ENCODE measurements at places on chromosomes 2 and 18.

- no peak for DNase-seq
These were observed 112.9 kb upstream of the TRIB2 start for GRCh38 chr2:12603781-12604295.

DNA sequence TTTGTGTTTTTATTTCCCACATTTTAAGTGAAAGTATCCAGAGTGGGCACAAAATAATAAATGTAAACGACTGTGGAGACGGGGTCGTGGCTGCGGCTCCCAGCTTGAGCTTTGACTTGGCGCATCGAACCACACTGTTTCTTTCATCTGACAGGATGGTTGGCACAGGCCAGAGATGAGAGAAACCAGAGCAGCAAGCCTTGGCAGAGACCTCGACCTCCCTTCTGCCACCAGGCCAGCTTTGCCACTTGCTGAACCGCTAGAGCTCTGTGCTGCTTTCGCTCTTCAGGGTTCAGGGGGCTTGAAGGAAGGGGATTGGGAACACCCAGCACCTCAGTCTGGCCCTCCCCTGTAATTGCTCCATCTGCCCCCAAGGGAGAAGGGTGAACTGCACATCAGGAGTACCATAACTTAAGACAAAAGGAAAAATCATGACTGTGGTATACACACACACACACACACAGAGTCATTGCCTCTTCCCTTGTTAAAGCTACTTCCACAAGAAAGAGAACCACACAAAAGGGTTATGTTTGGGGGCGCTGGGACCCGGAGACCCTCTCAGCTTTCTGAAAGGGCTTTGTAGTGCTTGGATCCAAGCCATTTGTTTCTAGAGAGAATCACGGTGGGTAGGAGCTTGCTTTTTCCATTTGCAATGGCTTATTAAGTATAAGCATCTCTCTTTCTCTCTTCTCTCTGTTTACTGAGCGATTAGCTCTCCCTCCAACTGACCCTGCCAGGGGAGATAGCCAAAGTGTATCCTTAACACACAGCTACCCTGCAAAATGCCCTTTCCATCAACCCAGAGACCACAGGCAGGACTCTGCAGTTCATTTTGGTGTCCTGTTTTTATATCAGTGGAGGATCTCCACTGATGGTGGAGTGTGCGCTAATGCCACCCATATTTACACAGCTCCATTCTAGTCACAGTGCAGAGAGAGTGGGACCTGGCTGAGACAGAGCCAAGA is 23.0 kb downstream of the POU3F3 start:
- DNase-seq, result no peak

DNA sequence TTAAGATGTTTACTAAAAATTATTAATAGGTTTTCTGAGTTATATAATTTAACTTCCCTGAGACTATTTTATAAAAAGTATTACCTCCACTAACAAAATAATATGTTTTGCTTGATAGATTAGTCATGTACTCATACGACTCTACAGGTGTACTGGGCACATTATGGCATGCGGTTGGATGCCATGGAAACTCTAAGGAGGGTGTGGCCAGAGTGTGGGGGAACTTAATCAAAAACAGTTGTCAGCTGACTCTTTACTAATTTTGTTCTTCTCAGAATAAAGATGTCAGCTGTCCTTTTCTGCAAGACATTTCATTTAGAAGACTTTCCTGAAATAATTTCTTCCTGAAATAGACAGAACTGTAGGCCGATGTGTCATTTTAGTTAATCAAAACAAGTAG is 228.3 kb upstream of the SIX3 start:
- DNase-seq, result no peak

- DNase-seq, result no peak
These were observed 33.9 kb upstream of the SIX2 start for GRCh38 chr2:45043174-45043573.

- DNase-seq, result no peak
These were observed 432.1 kb downstream of the LPIN1 start for GRCh38 chr2:12178289-12179080.

DNA sequence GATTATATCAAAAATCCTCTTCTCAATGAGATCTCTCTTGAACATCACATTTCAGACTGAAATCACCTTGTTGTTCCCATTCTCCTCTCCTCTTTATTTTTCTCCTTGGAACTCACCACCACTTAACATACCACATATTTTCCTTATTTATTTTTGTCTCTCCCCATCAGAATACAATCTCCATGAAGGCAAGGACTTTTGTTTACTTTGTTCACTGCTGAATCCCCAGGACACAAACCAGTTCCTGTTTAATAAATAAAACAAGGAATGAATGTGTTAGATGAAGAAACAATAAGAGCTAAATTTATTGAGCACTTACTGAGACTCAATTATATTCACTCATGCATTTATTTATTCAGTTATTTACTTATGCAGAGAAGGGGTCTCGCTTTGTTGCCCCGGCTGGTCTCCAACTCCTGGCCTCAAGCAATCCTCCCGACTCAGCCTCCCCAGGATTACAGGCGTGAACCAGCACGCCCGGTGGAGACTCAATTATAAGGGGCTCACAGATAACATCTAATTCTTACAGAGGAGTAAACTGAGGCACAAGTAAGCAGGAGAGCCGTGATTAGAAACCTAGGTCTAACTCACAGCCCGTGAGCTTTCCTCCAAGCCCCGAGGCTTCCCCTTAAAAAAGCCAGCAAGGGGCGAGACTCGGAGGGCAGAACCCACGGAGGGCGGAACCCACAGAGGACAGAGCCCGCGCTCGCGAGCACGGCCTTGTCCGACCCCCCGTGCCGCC is 616 bp upstream of the TAF1B start:
- DNase-seq, result no peak

- DNase-seq, result no peak
These were observed 64.7 kb downstream of the FBXO15 start for GRCh38 chr18:74082742-74083556.

- DNase-seq, result no peak
These were observed 7.6 kb downstream of the ERBB4 start for GRCh38 chr2:212530991-212531390.

DNA sequence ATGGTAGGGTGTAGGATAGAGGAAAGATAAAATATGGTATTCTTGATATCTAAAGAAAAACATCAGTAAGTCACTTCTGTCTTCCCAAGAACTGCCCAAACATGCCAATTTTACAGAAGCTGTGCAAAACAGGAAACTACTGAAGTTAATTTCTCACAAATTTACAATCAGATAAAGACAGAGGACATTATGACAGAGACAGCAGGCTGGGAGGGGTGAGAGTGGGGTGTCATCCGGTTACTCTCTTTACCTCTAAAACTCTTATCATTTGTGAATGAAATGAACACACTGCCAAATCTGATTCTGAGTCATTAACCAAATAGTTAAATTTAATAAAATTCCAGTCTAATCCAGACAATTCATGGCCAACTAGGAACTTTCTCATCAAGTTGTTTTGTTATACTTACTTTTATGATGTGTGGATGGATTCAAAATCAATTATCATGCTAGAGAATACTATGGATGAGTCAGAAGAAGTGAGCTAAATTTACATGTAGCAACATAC is 323.2 kb upstream of the MEX3C start:
- DNase-seq, result no peak

DNA sequence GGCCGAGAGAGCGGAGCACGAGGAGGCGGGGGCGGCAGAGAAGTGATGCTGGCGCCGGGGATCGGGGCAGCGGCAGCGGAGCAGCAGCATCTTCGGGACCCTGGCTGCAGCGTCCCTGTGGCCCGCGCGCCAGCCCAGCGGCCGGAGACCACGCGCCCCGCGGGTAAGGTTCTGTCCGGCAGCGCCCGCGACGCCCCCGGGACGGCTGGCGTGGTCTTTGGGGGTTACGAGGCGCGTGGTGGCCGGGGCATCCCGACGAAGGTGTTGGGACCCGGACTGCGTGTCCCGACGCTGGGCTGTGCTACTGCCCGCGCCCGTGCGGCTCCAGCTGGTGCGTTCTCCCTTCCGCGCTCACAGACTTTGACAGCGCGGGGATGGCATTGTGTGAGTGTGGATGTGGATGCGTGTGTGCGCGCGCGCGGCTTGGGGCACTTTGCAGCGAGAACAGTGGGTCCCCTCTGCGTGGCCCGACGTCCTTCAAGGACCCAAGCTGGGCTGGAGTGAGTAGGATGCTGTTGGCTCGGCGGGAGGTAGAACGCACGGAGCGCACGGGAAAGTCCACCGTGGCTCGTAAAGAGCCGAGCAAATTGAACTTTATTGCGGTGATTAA is 405.0 kb downstream of the XIRP2 start:
- DNase-seq, result no peak

GRCh38 chr2:11996618-11997017 is 250.2 kb downstream of the LPIN1 start:
- DNase-seq, result no peak

- DNase-seq, result no peak
These were observed 8.7 kb downstream of the OSBPL1A start for GRCh38 chr18:24388957-24389356.

GRCh38 chr2:32937602-32938448 is 8.9 kb upstream of the LTBP1 start:
- no peak for DNase-seq

DNA sequence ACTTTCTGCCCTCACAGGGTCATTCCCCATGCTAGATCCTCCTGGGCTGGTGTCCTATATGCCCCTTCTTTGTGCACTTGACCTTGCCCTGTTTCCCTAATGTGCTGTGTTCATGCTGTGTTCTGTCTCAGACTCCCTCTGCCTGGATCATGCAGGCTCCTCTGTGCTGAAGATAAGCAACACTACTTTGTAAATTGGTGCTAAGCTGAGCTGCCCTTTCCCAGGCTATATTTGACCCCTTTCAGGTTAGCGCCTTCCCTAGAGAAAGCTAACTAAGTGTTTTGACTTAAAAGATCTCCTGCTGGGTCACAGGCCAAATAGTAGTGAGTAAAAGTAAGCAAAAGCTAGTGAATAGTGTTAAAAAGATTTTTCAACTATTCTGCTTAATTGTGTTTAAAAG is 257.2 kb upstream of the RGPD4 start:
- no peak for DNase-seq

GRCh38 chr2:56191617-56192016 is 7.8 kb downstream of the CCDC85A start:
- DNase-seq, result peak; percentile 23

- no peak for DNase-seq
These were observed 86.3 kb downstream of the PTPN4 start for GRCh38 chr2:119846021-119846420.

DNA sequence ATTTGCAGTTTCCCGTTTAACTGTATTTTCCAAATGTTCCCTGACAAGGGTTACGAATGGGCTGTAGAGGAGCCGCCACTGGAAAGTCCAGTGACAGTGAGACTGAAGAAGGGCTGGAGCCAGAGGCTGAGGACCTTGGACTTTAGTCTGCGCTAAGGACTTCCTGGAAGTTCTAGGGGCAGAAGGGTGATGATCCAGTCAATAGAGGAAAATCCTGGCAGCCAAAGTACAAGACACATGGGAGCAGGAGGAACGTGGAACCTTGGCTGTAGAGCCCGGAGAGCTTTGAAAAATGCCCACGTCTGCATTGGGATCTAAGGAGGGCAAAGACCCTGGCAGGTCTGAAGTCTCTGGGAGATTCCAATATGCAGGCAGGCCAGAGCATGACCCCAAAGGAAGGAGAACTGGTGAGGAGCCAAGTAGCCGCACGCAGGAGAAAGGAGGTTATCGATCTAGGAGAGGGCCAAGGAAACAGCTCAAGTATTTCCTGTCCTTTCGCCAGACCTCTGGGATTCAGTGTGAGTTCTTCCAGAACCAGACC is 28.5 kb downstream of the MBP start:
- DNase-seq, result no peak

DNA sequence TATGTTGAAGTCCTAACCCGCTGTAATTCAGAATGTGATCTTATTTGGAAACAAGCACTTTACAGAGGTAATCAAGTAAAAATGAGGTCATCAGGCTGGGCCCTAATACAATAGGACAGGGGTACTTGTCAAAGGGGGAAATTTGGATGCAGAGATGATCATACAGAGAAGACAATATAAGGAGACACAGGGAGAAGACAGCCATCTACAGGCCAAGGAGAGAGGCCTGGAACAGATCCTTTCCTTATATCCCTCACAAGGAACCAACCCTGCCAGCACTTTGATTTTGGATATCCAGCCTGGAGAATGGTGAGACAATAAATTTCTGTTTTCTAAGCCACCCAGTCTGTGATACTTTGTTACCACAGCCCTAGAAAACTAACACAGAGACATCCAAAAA is 104.3 kb downstream of the METTL4 start:
- no peak for DNase-seq

GRCh38 chr18:30376515-30376914 is 666.0 kb downstream of the DSC3 start:
- DNase-seq, result no peak

DNA sequence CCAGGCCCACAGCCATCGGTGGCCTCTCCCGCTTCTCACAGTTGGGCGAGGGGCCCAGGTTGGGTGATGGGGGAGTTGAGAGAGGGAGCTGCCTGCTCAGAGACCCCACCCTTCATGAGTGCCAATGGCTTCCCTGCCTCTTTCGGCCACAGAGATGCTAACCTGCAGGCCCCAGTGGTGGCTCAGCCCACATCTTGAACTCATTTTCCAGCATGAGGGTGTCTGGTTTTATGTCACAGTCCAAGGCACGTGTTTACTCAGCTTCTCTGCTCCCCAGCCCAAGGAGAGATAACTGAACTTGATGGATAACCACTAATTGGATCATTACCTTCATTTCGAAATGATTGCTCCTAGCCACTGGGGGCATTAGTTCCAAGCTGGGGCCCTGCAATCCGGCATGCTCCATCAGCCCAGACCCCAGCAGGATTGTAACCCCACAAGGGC is 45.9 kb upstream of the SIX2 start:
- DNase-seq, result no peak

GRCh38 chr18:34773378-34773777 is 63.3 kb downstream of the DTNA start:
- no peak for DNase-seq

DNA sequence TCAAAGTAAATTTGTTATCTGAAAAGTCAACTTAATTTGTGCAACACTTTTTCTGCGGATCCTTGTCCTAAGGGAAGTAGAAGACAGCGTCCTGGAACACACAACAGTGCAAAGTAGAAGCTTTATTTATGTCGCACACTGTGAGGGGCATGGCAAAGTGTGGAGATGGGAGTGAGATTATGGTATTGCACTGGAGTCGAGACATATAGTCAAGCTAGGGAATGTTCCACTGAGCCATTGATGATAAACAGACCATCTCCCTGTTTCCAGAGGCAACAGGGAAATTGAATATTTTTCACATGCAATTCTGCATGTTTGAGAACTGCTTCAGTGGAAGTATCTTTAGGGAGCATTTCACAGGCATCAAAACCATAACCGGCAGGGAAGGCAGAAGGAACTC is 46.2 kb downstream of the LRRTM1 start:
- no peak for DNase-seq
